ENCODE measurements at places on chromosomes 11 and 22.

DNA sequence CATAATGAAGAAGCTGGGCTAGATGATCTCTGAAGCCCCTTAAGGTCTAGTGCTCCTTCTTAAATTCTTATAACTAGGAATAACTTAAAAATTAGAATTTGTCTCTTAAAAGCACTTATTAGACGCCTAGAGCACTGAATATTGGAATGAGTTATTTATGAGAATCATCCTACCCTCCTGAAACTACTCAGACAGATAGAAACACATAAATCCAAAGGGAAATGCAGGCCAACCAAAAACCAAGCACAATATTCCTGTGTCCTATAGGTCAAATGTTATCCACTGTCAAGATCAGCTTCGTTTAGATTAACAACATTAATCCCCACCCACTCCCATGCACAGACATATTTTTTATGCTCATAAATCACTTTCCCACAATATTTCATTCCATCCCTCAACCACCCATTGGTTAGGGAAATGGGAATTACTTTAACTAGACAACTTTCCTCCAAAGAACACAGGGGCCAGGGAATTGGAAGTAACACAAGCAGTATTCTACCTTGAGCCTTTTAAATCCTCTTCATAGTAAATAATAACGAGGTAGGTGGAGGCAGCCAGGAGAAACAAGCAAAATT is 87.1 kb downstream of the CD44 start:
- DNase-seq: no peak

DNA sequence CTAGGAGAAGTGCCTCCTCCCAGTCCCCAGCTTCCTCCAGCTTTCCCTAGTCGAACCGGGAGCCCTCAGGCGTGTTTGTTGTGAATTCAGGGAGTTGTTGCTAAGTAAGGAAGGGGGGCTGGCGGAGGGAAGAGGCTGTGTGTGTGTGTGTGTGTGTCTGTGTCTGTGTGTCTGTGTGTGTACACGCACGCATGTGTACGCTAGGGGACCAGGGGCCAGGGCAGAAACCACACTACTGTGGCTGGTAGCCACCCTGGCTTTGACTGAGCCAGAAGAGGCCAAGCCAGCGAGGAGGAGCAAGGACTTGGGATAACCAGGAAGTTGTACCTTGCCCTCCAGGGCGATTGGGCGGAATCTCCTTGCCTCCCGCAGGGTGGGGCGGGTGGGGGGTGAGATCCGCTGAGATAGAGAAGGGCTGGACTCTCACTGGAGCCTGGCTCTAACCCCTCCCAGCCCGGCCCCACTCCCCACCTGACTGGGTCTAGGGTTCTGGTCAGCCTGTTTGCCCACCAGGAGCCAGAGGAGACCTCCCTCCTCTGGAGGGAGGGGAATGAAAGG is 7.5 kb downstream of the BCL9L start:
- DNase-seq: no peak

- no peak for DNase-seq
These were observed 102.3 kb upstream of the CD44 start for GRCh38 chr11:35036639-35037038.

GRCh38 chr11:119745112-119745511 is 16.1 kb upstream of the NECTIN1 start:
- DNase-seq: no peak

GRCh38 chr11:80383655-80384054 is 942.8 kb upstream of the TENM4 start:
- DNase-seq: no peak

- no peak for DNase-seq
These were observed 210.7 kb upstream of the API5 start for GRCh38 chr11:43101113-43101512.
